ENCODE measurements at places on chromosomes 5 and 9.

DNA sequence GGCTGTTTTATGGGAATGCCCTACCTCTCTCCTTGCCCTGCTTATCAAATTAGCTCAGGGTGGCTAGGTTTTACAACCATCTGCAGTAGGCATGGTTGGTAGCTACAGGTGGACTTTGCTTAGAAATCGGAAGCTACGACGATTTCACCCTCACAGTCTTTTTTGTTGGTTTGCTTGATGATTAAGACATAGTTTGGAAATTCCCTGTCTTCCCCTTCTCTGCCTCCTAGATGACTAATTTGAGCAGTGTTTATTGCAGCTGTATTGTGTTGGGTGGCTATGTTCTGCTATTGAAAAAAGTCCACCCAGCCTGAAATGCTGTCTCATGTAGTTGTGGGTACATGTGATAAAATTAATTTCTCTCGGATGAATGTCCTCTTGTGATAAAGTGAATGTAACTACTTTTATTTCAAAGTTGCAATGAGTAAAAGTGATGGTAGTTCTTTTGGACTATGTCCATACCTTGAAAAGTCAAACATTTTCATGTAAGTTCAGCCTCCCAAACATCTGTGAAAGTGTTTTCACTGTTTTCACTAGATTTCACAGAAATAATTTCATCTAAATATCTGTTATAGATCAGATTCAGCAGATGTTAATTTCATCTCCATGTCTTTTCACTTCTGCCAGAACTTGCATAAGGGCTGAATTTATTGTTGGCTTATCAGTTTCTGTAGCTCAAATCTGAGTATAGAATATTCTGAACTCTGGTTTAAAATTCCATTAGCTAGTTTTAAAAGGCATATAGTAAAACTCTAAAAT lies 37.3 kb upstream of the FYB1 start:
- DNase-seq, result peak; percentile 58

DNA sequence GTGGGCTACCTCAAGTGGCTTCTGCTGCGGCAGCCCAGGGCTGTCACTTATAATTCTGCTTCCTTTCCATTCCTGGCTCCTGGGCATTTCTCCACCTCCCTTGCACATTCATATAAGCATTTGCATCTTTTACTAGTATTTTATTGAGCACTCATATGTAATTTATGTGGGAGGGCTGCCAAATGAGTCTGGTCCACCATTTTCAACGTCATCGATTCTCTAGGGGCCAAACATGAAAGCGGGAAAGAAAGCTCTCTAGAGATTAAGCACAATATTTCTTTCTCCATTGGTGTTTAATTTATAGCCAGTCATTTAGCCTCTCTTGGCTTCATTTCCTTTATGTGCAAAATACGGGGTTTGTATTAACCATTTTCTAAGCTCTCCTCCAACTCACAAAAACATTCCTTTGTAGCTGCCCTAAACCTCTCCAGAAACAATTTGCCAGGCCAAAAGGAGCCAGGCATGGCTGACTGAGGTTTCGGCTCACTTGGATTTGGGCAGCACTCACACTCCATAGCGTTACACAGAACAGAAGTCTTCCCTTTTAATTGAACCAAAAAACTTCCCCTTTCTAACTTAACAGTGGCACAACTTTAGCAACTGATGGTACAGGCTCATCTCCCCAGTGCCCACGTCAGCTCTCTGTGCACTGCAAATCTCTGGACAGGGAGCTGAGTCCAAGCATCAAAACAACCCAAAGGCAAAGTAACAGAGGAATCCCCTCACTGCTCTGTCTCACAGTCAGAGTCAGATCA lies 183.5 kb downstream of the ROR2 start:
- DNase-seq, result no peak

- DNase-seq, result no peak
Measured at GRCh38 chr5:173653822-173654523, 37.5 kb upstream of the BOD1 start.

- DNase-seq, result no peak
Measured at GRCh38 chr9:125922854-125923253, 175.7 kb downstream of the PBX3 start.

DNA sequence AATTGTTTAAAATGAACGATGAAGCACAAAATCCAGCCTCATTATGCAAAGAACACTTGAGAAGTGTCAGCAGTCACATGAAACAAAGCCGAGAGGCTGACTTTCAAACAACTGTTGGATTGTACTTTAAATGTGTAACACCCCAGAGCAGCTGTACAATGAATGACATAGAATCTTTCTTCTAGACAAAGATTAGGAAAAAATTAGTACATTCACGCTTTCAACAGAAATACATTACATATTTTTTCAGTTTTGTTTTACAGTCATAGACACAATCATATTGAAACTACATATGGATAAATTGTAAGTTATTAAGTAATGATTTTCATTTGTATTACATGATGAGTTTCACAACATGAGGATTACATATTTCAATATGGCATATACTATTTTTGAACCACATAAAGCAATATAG lies 10.6 kb upstream of the AGXT2 start:
- no peak for DNase-seq

DNA sequence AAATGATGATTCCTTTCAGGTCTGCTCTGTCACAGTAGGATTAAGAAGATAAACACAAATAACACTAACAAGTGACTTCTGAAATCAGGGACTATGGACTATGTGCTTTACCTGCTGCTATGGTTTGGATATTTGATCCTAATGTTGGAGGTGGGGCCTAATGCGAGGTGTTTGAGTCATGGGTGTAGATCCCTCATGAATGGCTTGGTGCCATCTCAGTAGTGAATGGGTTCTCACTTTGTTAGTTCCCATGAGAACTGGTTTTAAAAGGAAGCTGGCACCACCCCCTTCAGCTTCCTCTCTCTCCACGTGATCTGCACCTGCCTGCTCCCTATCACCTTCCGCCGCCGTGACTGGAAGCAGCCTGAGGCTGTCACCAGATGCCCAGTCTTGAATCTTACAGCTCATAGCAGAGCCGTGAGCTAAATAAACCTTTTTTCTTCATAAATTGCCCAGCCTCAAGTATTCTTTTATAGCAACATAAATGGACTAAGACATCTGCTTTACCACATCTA lies 3.3 kb downstream of the PPIC start:
- no peak for DNase-seq

- no peak for DNase-seq
Measured at GRCh38 chr5:110195288-110195687, 505.6 kb downstream of the MAN2A1 start.

DNA sequence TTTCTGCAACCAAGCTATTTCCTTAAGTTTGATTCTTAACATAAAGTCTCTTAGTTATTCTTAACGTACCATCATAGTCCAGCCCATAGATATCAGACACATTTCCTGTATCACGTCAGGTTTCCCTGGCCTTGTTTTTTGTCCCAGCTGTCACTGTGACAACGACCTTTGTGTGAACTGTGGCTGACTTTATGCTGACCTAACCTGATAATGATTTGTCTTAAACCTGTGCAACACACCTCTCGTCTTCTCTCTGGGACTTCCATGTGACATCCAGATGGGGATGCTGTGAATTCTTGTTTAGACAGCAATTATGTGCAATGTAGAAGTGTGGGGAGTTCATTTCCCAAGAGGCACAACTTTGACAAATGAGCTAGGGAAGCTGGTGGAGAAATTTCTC lies 662.8 kb downstream of the PTPRD start:
- no peak for DNase-seq

All from astrocyte of the spinal cord (primary cell).